ENCODE measurements at places on chromosomes 16 and 17.

DNA sequence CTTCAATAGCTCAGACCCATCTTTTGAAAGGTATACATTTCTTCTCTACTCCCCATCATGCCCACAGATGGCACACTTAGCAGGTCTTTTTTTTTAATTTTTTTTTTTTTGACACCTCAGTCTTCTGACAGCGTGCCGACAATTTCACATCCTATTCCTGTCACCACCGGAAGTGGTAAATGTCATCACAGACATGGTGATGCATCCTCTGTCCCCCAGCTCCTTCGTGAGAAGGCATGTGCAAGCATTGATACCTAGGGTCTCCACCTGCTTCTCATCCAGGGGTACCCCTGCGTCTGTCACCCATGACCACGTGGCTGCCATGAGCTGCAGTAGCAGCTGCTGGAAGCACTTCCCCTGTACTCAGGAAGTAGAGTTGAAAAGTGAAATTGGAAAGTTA, 35.6 kb downstream of the ELAC2 start:
- DNase-seq = no peak

GRCh38 chr16:51317575-51317974, 166.5 kb upstream of the SALL1 start:
- DNase-seq = no peak

DNA sequence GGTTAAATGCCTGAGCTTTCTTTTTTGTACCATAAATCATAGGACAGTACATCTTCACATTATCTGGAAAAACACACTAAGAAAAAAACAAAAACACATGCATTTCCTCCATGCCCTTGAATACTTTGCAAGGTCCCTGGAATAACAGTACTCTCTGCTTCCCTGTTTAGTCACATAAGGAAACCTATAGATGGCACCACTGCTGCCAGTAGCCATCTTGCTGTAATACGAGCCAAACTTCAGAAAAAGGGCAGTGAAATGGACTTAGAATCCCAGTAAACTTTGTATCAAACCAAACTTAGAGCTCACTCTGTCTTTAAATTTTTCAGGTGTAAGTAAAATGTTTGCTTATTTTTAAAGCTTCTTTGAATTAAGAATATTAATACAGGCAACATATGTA, 435.5 kb downstream of the KCNJ2 start:
- no peak for DNase-seq

DNA sequence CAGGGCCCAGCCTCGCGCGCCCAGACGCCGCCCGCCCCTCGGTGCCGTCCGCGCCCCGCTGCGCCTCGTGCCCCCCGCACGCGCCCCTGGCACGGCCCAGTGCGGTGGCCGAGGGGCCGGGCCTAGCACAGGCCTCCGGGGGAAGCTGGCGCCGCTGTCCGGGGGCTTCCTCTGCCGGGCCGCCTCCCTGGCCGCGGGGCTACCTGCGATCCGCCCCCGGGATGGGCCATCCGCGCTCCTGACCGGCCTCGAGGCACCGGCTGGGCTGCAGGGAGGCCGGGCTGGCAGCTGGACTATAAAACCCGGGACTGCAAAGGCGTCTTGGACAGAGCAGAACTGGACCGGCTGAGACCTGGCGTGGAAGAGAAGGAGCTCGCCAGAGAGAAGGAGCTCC, 783 bp downstream of the BHLHA9 start:
- DNase-seq = no peak

DNA sequence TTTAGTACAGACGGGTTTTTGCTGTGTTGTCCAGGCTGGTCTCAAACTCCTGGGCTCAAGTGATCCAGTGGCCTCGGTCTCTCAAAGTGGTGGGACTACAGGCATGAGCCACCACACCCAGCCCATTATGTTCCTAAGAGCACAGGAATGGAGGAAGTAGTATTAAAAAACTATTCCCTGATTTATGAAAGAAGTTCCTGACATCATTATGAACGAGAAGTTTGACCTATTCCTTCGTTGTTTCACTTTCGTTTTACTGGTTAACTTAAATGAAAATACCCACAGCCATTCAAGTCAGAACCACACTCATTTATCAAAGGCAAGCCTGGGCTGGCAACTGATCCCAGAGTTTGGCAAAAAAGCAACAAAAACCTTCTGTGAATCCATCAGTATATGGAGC, 13.5 kb upstream of the CBX4 start:
- DNase-seq = no peak

DNA sequence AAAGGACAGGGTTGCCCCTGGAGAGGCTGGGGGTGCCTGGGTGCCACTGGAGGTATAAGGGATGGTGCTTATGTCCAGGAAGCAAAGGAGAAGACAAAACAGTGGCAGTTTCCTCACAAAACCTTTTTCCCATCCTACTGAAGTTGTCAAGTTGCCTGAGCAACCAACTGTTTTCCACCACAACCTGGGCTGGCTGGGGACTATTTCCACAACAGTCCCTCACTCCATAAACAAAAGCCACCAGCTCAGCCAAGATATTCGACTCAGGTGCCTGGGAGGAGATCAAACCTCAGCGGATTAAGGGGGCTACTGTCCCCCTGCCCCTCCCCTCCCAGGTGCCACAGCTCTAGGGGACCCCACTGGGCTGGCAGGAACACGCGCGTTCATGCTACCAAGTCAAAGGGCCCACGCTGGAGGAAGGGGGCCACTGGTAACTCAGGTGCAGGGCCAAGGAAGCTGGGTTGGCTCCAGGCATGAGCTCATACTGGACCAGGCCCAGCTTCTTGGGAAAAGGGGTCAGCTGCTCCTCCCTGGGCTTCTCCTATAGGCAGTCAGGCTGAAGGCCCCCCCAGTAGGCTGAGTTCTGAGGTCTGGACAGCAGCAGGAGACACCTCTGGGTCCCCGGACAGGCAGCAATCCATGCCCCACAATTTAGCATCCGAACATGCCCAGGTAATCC, 45.7 kb upstream of the MRPS23 start:
- DNase-seq = no peak

- DNase-seq = no peak
Measured at GRCh38 chr17:81037026-81037797, 2.3 kb downstream of the BAIAP2 start.

GRCh38 chr17:20074001-20074400, 64.8 kb downstream of the SPECC1 start:
- no peak for DNase-seq

GRCh38 chr17:15255713-15256454, 9.2 kb downstream of the PMP22 start:
- DNase-seq = no peak

DNA sequence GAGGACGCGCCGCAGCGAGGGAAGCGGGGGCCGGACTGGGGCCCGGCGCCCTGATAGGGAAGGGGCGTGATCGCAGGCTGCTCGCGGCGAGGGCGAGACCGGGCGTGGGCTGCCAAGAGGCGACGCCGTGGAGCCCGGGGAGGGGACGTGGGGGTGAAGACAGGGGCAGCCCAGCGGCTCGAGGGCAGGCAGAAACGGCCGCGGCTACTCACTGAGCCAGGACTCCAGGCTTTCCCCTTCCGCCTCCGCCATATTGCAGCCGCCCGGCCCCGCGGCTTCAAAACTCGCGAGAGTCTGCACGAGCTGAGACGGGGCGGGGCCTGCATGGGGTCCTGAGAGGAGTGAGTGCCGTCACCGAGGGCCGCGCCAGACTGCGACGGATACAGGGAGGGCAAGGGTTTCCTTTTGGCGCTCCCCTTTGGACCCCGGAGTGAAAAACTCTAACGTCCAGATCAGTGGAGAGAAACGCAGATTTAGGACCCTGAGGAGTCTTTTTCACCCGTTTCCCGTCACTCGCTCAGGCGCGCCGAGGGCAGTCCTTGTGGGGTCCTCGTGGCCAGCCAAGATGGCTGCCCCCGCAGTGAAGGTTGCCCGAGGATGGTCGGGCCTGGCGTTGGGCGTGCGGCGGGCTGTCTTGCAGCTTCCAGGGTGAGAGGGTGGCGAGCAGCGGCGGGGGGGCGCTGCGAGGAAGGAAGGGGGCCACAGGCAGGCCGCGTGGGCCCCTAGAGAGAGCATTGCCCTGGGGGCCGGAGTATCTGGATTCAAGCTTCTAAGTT, at the start of the genes GGA3 and MRPS7:
GGA3 (minus strand) TSS at position 271 of the 776 bp plus-strand sequence; CDS start at position 252, 19 bp downstream.
MRPS7 (plus strand) TSS at position 544 of the 776 bp plus-strand sequence; CDS start at position 566, 22 bp downstream.
- peak; percentile 89 for DNase-seq

GRCh38 chr17:6374271-6374691, 60.6 kb downstream of the AIPL1 start:
- DNase-seq = no peak

DNA sequence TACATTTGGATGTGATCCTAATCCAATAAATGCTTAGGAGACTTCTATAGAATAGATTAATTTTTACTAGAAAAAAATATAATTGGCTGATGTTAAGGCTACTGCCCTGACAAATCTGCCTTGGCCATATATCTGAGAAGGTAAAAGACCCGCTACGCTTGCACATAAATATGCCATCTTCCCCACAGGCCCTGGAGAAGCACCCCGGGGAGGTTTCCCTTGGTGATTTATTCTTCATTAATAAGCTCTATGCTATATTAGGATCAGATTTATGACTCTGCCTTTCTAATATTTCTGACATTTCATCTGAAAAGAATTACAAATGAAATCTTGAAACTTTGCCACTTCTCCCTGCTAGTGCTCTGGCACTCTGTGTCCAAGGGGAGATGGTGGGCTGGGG, 27.4 kb upstream of the MEOX1 start:
- DNase-seq = no peak

DNA sequence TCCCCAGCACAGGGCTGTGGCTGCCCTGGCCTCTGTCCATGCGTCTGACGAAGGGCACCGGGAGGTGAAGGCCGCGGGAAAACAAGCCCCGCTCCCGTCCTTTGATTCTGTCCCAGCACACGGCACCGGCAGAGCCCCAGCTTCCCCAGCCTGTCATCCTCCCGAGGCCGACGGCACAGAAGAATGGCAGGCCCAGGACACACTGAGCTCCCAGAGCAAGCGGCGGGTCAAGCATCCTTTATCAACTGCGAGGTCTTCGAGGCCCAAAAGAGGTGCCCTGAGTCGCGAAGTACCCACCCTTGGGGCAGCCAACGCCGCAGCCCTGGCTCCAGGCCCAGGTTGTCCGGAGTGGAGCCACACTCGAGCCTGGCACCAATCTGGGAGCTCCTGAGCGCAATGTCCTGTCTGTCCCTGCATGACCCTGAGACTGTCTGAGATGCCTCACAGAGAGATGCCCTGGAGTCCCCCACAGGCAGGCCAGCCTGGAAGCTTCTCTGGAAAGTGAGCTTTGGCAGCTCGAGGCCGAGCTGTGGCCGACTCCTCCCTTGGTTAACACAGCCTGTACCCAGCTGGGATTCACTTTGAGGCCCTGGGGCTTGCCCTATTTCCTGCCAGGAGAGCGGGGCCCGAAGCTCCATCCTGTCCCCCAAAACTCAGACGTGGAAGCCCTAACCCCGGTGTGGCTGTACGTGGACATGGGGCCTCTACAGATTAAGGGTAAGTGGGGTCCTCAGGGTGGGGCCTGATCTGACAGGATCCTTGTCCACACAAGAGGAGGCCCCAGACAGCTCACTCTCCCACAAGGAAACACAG, 23.3 kb downstream of the SLC7A5 start:
- no peak for DNase-seq

- DNase-seq = no peak
Measured at GRCh38 chr17:35748341-35748841, 4.6 kb downstream of the GAS2L2 start.

DNA sequence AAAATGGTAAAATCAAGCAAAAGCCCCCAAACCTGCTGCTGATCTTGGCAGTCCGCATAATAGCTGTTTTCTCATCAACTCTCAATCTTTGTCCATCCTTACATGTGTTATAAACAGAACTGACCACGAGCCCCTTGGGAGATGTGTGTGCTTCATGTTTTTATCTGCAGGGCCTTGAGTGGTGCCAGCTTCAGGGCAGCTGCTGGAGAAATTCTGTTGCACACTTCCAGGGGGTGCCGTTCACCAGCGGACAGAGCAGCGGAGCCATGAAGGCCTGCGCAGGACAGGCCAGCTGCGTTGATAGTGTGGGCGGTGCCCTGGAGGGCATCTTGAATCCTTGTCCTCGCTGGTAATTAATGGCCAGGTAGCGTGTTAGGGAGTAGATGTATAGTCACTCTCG, 20.1 kb downstream of the MPRIP start:
- DNase-seq = no peak

- DNase-seq = no peak
Measured at GRCh38 chr16:78005881-78006280, 16.5 kb upstream of the CLEC3A start.

GRCh38 chr17:80146121-80147034, 550 bp downstream of the EIF4A3 start:
- DNase-seq = no peak

DNA sequence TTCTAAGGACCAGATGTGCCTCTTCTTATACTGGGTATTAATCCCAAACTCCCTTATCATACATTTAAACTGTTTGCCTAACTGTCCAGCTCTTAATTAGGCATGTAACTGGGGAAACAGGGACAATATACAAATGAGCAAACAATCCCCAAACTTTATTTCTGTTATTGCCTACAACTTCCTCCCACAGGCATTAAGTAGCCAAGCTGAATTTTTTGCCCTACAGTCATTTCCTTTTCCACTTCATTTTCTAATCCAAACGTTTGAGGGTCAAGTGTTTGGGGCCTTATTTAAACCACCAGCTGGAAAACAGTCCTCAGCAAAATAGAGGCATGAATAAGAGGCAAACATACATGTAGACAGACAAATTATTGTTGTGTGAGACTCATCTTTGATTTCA, 77.4 kb upstream of the CCL2 start:
- no peak for DNase-seq

DNA sequence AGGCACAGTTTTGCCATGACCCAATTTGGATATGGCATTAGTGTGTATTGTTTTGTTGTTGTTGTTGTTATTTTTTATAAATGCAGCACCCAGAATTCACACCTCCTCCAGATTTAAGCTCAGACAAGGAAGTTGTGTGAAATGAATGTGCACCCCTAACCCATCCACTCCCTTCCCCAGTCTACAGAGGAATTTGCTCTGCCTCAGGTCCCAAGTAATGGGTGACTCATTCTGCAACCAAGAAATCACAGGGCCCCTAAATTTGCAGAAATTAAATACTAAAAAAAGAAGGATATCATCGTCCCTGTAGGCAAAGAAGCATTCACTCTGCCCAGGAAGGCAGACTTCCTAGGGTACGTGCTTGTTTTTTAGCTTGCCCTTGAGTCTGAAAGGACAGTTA, 62.3 kb downstream of the CLEC16A start:
- no peak for DNase-seq

GRCh38 chr16:67304020-67304419, 22.5 kb downstream of the KCTD19 start:
- DNase-seq = no peak

- DNase-seq = no peak
Measured at GRCh38 chr17:66543526-66543925, 241.1 kb downstream of the PRKCA start.
